Aorta (tissue), 5 donors: ENCODE measurements at places on chromosomes 3 and 15.
A peak's percentile ranks its signal among the peaks of the same experiment; 100 is the strongest.

DNA sequence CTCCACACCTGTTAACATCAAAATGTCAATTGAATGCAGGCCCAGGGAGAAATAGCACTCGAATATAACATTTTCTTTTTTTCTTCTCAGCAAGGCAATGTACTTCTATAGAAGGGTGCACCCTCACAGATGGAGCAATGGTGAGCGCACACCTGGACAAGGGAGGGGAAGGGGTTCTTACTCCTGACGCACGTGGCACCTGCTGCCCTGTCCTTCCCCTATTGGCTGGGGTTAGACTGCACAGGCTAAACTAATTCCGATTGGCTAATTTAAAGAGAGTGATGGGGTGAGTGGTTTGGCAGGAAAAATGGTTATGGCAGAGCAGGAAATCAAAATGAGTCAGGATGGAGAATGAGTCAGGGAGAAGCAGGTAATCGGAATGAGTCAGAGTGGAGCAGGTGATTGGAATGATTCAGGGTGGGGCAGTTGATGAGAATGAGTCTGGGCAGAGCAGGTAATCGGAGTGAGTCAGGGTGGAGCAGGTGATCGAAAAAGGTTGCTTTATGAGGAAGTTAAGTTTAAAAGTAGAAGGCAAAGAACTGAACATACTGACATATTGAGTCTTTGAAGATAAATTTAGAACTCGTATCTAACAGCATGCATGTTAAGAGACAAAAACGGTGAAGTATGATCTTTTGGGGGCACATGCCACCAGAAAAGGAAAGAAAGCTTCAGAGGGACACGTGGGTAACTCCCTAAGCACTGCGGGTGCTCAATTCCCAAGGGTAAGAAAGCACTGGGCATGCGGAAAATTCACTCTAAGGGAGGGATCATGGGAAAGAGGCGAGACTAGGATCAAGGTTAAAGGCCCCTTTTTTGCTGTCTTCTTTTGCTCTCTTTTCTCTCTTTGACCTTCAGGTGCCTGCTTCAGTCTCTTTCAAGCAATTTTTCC lies 72.9 kb upstream of the GALNT15 start:
- DNase-seq: no peak

DNA sequence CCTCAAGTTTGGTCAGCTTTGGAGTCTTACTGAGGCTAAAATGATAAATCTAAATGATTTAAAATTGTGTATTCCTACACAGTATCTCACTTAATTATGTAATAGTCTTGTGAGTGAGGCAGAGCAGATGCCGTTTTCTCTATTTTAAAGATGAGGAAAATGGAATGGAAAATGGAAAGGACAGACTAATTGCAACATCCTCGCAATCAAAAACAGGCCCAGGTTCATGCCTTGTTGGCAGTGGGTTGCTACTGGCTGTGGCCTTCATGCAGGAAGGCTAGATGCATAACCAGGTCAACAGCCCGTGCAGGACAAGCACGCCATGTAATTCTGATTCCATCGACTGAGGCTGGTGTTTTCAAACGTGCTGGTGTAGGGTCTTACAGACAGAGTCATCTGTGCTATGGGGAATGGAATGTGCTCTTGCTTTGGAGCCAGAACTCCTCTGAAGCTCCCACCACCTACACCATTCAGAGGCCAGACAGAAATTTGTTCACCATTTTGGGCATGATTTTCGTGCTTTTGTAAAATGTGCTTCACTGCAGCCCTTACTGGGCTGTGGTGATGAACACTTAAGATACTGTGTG lies 37.9 kb downstream of the MLH1 start:
- no peak for DNase-seq

DNA sequence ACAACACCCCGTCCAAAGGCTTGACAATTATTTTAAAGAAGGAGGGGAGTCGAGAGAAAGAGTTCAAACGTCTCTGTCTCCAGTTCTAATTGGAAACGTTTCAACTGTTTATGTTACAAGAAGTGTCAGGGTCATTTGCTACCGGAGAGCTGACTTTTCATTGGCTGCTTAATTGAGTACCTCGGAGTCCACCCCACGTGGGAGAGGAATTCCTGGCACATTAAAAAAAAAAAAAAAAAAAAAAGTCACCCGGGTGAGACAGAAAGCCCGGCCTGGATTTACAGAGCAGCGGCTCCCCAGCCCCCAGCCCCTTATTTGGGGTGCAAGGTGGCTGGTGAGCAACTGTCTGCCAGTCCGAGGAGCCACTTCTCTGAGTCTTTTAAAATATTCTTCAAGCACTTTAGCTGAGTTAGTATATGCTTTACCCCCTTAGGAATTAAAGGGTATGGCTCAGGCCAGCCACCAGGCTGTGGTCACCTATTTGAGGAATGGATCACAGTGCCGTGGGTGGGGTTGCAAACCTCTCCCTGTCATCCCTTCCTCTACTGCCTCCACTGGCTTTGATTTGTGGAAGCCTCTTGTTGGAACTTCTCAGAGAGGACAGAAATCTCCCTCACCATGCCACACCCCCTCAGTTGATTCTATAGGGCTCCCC lies 3.9 kb upstream of the TLE3 start:
- peak; percentile 60 for DNase-seq

- DNase-seq: no peak
Observed at GRCh38 chr3:11660242-11660641, 16.5 kb upstream of the VGLL4 start.

DNA sequence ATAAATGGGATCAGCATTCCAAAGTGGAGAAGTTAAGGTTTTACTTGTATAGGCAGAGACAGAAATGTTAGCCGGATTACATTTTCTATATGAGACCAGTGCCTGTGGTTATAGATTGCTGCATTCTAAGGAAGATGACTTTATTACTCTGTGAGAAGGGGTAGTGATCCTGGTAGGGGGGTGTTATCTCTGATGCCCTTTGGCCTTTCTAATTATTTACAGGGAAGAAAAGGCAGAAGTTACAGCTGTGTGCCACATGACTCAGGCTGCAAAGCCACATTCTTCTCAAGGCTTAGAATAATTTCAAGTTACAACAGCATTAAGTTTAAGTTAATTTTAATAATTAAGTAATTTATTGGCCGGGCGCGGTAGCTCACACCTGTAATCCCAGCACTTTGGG lies 2.2 kb upstream of the TMC3 start:
- DNase-seq: no peak

GRCh38 chr15:69504352-69505040 lies 51.9 kb downstream of the RPLP1 start:
- DNase-seq: no peak

GRCh38 chr15:94235646-94236045 lies 4.3 kb downstream of the MCTP2 start:
- no peak for DNase-seq

DNA sequence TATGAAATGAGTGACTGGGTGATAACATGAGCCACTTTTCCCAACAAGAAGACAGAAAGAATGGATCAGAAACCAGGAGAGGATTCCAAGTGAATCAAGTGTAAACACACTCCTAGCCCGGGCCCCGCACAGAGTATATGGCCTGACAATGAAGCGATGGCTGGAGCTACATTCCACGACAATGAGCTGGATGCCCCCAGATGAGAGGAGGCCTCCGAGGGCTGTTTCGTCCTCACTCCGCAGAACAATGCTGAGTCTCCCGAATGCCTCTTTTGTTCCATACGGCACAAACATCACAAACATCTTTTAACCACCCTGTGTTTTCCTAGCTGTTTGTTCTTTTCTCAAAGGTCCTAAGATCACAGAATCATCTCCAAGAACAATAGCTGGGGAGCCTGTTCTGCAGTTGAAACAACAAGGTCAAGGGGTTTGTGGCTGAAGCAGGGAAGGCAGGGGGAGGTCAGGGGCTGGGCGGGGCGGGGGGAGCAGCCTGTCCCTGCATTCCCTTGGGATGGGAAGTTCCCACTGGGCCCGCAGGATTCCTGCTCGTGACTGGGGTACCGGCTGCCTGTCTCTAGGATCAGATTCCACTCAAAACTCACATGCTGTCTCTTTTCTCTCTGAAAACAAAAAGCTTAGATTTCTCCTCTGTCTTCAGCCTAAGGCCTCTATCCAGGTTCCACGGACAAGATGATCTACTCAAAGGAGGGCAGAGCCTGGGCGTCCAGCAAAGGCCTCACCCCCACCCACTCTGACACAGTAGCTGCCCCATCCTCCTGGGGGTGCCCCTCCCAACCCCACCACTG lies 151.3 kb downstream of the XXYLT1 start:
- no peak for DNase-seq

- DNase-seq: no peak
Observed at GRCh38 chr3:128491691-128491940, 1.4 kb downstream of the GATA2 start.

- no peak for DNase-seq
Observed at GRCh38 chr3:126716057-126716456, 12.0 kb downstream of the CHCHD6 start.

DNA sequence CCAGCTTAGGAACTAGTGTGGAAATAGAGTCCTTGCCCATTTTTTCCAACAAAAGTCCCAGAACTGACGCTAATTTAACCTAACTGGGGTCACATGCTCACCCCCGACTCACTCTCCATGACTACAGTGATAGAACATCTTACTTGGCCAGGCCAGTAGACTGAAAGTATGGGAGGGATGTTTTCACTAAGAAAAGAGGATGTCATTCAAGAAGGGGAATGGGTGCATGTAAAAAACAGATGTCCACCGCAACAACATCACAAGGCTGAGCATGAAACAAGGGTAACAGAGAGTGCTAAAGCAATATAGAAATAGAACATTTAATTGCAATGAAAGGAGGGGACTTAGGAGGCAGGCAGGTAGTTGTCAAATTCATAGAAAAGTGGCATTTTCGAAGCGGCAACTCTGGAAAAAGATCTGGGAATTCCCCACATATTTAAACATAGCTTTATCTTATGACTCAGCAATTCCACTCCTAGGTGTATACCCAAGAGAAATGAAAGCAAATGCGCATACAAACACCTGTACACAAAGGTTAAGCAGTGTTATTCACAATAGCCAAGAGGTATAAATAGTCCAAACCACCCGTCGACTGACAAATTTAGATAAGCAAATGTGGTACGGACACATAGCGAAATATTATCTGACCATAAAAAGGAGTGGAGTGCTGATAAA lies 41.1 kb upstream of the UBE2E2 start:
- no peak for DNase-seq

DNA sequence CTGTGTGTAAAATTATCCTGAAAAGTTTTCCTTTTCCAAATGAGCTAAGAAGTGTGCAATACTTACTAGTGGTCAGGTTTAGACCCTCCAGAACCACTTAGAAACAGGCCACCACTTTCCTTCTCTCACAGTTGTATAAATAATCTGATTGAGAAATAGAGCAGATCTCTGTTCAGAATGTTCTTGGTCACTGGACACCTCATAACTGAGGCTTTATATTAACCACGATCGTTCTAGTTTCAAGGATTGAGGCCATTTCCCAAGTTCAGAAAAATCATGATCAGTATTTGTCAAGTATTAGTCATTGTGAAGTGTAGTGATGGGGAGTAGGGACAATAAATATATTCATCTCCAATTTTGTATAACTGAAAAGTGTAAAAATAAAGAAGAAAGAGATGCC lies 1.0 kb upstream of the MAP3K13 start:
- no peak for DNase-seq

GRCh38 chr3:8668216-8668615 lies 23.6 kb upstream of the SSUH2 start:
- no peak for DNase-seq

DNA sequence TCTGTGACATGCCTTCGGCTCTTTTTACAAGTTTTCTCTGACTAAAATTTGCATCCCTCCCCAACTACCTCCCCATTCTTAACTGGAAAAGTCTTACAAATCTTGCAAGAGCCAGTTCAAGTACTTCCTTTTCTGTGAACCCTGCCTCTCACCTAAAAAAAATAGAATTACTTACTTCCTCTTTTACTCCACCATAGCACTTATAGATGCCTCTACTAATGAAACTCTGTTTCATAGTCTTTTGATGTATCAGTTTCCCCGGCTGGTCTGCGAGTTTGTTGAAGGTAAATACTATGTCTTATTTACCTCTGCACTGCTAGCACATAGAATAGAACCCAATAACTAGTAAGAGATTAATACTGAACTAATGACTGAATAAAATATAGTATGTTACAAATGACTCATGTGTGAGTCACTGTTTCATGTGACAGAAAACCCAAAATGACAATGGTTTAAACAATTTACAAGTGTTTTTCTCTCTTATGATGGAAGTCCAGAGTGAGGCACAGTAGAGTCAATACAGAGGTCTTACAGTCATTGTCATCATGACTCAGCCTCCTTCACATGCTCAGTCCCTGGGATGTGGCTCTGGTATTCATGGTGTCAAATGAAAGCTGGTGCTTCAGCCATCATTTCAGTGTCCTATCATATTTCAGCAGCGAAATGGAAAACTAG lies 393.5 kb downstream of the RSL24D1 start:
- DNase-seq: no peak

DNA sequence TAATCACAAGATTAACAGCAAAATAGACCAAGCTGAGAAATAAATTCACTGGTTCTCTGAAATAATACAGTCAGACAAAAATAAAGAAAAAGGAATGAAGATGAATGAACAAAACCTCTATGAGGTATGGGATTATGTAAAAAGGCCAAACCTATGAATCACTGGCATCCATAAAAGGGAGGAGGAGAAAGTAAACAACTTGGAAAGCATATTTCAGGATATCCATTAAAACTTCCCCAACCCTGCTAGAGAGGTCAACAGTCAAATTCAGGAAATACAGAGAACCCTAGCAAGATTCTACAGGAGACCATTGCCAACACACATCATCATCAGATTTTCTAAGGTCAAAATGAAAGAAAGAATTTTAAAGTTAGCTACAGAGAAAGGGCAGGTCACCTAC lies 649.7 kb upstream of the CBLB start:
- no peak for DNase-seq

GRCh38 chr3:69214241-69214640 lies 91.8 kb upstream of the LMOD3 start:
- no peak for DNase-seq

GRCh38 chr15:93045191-93045785 lies 43.7 kb downstream of the RGMA start:
- peak; percentile 24 for DNase-seq

- DNase-seq: no peak
Observed at GRCh38 chr3:155248531-155249187, 44.8 kb downstream of the STRIT1 start.

DNA sequence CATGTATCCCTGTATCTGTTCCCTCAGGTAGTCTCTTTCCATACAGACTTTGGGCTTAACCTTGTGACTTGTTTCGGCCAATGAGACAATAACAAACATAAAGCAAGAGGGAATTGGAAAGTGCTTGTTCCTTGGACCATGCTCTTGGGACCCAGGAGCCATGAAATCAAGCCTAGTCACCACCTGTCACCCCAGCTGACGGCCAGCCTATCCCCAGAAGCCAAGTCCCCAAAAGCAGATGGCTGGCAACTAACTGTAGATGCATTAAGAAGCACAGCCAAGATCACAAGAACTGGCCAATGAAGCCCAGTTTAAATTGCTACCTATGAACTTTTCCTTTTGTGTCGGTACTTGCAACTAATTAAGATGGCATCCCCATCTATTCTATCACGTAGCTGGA lies 822.0 kb downstream of the CADM2 start:
- no peak for DNase-seq

- peak; percentile 87 for DNase-seq
Observed at GRCh38 chr3:129226374-129226773, 23.0 kb upstream of the COPG1 start.

DNA sequence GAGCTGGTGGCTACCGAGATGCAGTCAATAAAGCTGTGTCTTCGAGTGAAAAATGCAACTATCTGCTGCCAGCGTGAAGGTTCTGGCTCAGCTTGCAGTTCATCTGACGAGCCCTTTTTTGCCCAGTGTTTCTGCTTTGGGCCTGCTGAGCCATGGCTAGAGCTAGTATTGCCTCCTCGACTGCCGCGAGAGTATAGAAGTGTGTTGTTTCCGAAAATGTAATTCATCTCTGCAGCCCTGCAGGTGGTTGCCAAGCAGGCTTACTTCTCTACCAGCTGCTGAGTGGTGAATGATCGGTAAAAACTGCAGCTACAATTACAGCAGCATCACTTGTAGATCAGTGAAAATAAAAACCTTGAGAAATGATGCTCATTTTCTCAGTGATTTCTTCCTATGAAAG lies 114.8 kb downstream of the DLG1 start:
- no peak for DNase-seq
